ENCODE measurements at places on chromosomes 16 and 17.

GRCh38 chr16:4377573-4378154 is 6.0 kb downstream of the VASN start:
- no peak for DNase-seq

GRCh38 chr17:75638893-75639292 is 5.7 kb downstream of the SMIM5 start:
- no peak for DNase-seq

DNA sequence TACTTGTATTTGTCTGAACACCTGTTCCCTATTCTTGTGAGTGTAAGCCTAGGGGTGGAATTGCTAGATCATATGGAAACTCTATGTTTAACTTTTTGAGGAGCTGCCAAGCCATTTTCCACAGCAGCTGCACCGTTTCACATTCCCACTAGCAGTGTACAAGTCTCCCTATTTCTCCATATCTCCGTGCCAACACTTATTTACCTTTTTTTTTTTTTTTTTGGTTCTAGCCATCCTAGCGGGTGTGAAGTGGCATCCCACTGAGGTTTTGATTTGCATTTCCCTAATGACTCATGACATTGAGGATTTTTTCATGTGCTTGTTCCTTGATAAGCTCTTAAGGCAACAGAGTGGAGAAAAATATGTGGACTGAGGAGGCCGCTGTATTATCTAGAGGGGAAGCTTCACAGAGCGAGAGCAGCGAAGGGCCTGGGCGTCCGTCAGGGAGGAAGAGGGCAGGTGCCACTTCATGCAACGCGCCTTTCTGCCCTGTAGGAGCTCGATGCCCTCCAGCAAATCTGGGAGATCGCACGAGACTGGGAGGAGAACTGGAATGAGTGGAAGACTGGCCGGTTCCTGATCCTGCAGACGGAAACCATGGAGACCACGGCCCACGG is 50.0 kb downstream of the DNAH2 start:
- DNase-seq, result no peak

DNA sequence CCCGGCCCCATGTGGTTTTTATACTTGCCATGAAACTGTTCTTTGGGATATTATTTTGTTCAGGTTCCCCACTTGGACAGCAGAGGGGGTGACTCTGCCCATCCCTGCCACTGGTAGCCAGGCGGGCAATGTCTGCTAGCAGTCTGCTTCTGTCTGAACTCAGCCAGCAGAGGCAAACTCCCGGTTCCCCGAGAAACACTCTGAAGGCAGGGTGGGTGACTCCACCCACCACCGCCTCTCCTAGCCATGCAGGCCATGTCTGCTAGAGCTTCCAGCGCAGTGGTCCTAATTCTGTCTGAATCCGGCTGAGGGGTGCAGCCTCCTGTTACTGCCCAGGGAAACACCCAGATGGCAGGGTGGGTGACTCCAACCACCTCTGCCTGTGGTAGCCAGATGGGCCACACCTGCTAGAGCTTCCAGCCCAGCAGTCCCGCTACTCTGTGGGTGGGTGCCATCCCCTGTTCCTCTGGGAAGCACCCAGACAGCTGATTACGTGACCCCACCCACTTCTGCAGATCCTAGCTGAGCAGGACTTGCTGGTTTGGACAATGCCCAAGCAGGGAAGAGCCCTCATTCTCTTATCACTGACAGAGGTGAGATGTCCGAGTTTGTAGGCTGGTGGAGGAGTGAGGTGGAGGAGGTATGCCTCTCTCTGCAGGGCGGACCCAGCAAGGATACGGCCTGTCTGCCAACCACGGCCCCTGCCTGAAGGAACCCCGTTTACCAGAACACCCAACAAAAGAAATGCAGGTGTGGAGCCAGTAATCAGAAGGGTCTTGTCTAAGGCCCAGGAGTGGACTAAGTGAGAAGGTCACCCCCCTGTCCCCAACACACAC is 22.4 kb downstream of the NLRP1 start:
- no peak for DNase-seq

DNA sequence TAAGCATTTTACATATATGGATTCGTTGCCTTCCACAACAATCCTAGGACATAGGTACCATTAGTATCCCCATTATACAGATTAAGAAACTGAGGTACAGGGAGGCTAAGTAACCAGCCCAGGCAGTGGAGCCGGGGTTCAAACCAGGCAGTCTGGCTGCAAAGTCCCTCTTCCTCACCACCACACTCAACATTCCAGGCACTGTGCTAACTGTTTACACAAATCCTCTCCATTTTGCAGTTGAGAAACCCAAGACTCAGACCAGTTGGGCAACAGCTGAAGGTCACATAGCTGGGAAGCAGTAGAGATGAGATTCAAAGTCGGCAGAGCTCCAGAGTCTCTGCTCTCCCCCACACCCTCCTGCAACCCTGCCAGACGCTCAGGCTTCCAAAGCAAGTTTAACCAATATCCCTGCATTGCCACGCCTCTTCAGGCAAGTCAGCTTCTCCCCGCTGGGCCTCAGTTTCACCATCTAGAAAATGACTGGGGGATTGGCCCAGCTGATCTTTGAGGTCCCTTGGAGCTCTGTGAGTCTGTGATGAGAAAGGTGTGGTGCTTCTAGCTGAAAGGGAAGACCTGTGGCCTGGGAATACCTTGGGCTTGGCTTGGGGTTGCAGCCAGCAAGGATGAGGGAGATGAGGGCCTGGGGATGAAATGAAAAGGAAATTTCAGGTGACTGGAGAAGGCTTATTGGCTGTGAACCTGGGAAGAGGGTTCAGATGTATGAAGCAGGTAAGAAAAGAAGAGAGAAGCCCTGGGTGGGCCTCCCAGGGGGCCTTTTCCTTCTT is 14.0 kb downstream of the CCR7 start:
- peak; percentile 84 for DNase-seq

DNA sequence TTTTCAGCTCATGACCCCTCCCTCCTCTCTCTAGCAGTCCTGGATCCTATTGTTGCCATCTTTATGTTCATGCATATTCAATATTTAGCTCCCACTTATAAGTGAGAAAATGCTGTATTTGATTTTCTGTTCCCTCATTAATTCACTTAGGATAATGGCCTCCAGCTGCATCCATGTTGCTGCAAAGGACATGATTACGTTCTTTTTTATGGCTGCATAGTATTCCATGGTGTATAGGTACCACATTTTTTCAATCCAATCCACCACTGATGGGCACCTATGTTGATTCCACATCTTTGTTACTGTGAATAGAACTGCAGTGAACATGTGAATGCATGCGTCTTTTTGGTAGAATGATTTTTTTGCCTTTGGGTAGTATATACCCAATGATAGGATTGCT is 188.4 kb downstream of the FOXL1 start:
- DNase-seq, result no peak

GRCh38 chr17:65925606-65926307 is 266.2 kb downstream of the CEP112 start:
- no peak for DNase-seq

DNA sequence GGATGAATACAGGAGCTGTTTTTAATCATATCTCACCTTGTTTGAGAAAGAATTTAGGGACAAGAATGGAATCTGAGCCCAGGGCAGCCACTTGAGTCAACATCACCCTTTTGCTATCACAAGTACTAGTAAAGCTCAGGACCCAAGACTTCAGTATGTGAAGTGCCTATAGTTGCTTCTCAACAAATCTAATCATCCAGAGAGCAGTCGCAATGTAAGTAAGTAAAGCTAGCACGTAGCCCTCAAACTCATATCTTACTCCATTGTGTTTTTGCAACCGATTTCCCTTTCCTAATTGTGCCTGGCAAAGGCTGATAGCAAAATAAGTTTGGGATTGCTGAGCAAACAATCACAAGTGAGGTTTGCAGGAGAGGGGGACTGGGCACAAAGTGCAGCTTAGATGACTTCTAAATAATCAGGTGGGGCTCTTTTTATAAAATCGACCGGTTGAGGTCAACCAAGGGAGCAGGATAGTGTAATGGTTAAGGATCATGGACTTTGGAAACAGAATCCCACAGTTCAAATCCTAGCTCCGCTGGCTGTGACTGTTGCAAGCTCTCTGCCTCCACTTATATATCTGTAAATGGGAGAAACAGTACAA is 13.0 kb downstream of the TOB1 start:
- DNase-seq, result no peak

- peak; percentile 90 for DNase-seq
Observed at GRCh38 chr17:50087246-50087911, 7.8 kb upstream of the PDK2 start.

GRCh38 chr16:30342751-30343490 is 12.2 kb downstream of the CD2BP2 start:
- no peak for DNase-seq

- peak; percentile 58 for DNase-seq
Observed at GRCh38 chr17:41178341-41178740, 320 bp upstream of the KRTAP4-2 start.

DNA sequence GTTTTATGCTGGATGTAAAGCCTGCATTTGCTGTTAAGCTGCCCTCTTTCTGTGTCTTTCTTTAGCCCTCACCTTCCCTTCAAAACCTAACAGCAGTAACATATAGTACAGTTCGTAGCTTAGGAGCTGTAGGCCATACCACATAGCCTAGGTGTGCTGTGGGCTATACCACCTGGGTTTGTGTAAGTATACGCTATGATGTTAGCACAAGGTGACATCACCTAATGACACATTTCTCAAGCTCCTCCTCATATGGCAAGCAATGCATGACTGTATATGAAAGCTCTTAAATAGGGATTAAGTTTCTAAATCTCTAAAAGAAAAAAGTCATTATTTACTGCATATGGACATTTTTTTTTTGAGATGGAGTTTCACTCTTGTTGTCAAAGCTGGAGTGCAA is 57.8 kb upstream of the TMEM97 start:
- no peak for DNase-seq

DNA sequence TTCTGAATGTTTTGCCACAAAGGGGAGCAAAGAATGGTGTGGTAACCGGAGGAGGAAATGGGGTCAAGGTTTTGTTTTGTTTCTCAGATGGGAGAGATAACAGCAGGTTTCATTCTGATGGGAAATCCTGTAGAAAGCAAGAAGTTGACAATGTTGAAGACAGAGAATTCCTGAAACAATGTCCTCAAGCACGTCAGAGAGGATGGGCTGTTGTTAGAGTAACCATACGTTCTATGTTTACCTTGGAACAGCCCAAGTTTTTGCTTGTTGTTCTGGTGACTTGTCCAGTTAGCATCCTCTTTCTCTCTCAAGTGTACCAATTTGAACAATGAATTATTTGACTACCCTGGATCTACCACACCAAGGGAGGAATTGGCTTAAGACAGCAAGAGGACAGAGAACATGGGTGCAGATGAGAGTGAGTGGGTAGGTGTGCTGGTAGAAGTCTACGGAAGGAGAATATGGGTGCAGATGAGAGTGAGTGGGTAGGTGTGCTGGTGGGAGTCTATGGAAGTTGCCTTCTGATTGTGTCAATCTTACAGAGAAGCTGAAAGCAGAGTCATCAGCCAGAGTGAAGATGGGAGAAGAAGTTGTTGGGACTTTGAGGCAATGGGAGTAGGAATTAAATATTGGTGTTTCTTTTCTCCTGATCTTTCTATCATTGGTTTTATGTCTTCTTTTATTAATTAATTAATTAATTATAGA is 14.8 kb upstream of the NSRP1 start:
- no peak for DNase-seq

GRCh38 chr17:31413874-31414549 is 22.5 kb downstream of the RAB11FIP4 start:
- peak; percentile 76 for DNase-seq

GRCh38 chr17:18139949-18140348 is 31.4 kb downstream of the MYO15A start:
- no peak for DNase-seq

DNA sequence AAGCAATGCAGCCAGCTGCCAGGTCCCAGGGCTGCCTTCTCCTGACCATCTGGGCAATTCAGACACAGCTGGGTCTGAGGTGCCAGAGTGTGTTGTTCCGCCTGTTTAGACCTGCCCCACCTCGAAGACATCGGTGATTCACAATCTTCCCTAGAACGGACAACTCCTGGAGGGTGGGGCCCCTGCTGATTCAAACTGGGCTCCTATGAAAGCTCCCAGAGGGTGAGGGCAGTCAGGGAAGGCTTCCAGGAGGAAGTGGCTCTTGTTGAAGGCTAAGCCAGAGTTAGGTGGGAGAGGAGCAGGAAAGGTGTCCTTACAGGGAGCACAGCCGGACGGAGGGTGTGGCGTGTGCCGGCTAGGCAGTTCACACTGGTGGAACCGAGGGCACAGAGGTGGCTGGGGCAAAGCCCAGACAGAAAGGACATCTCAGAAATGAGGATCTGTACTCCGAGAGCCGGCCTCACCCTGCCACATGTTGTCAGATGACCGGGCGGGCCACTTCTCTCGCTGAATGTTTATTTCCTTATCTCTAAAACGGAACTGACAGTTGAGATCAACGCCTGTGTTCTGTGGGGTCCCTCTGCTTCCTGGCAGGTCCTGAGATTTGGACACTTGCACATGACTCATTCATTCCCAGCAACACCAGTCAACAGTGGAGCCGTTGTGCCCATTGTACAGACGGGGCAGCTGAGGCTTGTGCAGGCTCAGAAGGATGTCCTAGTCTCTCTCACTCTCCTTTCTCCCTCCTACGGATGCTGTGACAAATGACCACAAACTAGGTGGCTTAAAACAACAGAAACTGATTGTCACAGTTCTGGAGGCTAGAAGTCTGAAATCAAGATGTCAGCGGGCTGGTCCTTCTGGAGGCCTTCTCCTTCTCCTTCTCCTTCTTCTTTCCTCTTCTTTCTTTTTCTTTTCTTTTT is 26.9 kb upstream of the LITAF start:
- DNase-seq, result no peak

DNA sequence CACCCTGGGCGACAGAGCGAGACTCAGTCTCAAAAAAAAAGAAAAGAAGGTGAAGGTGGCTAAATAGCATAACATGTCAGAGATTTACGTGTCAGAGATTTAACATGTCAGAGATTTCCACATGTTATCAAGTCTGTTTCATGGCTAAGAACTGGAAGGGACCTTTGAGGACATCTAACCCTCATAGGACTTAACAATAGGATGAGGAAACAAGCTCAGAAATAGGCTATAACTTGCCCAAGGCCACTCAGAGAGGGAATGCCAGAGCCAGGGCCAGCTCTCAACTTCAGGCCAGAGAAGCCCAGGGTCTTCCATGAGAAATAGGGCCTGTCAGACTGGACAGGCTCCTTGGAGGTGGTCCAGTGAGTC is 26.8 kb upstream of the ZNF629 start:
- DNase-seq, result no peak

- no peak for DNase-seq
Observed at GRCh38 chr17:64063766-64064224, 43.4 kb upstream of the ICAM2 start.

DNA sequence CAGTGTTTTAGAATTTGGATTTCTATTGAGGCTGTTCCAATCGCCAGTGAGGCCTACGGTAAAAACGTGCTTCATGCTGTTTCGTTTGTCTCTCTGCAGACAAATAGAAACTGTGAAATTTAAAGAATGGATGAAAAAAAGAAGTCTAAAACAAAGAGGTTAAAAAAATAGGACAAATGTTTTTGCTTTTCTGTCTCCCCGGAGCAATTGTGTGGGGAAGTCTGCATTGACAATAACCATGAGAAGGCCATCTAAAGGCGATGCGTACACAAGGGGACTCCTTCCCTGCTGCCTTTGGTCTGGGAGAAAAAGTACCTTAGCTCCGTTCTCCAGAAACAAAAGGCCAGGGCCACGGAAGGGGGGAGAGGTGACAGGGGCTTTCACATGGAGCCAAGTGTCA is 4.6 kb upstream of the ZFHX3 start:
- DNase-seq, result no peak

GRCh38 chr17:51224402-51225262 is 35.2 kb downstream of the MBTD1 start:
- DNase-seq, result no peak

All from AG08396 (cell line).